ENCODE measurements at places on chromosomes 12 and 14.

DNA sequence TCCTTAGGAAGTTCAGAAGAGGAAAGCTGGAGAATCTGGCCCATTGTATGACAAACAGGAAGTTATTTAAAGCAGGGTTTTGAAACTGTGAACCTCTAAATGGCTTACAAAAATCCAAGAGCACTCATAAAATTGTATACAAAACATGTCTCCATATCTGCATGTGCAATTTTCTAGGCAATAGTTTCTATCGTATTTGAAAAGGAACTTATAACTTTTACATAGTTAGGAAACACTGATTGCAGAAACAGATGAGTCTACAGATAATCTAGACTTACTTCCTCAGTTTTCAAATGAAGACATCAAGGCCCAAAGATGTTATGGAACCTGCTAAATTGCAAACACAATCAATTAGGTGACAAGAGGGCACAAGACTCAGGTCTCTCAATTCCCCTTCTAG, 53.3 kb upstream of the ETV6 start:
- DNase-seq: no peak

- DNase-seq: no peak
Measured at GRCh38 chr12:27096420-27096819, 14.0 kb upstream of the C12orf71 start.

DNA sequence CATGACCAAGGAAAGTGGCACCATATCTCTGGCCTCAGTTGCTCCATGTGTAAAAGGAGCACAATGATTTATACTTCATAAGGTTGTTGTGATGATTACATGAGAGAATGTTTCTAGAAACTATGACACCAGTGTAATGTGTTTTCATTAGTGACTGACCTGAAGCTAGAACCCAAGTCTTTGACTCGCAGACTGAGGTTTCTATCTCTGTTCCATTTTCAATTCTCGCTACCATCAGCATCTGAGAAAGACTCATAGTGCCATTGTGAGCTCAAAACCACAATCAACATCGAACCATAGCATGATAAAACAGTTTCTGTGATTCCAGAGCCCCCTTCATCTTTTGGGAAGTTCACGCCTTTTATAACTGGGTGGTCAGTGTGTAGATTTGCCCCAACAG, 53.8 kb downstream of the STAB2 start:
- no peak for DNase-seq

DNA sequence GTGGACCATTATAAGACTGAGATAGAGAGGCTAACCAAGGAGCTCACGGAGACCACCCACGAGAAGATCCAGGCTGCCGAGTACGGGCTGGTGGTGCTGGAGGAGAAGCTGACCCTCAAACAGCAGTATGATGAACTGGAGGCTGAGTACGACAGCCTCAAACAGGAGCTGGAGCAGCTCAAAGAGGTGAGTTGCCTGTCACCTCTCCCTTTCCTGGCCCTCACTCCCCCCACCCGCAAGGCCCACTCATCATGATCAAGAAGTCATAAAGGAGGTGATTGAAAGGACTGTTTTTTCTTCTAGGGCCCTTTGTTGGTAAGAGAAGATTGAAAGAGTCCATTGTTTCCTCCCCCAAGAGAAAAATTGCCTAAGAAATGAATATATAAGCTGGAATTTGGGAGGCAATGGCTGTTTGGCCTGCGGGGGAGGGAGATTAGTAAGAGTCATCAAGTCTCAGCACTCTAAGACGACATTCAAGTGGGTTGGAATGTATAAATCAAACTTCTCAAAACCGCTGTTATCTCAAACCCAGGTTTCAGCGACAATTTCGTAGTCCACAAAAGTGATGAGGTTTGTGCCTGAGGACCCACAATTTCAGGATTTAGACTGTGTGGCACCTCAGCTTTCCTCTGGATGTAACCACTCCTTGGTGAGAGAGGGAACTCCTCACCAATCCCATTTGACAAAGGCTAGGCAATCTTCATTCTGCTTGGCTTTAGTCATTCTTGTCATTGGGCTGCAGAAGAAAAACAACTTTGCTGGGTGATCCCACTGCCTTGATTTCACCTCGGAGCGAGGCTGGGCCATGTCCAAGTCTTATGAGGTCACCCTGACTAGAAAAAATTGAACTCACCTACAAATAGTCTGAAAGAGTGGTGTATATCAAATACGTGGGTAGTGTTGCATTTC, 966 bp downstream of the BICD1 start:
- DNase-seq: no peak

DNA sequence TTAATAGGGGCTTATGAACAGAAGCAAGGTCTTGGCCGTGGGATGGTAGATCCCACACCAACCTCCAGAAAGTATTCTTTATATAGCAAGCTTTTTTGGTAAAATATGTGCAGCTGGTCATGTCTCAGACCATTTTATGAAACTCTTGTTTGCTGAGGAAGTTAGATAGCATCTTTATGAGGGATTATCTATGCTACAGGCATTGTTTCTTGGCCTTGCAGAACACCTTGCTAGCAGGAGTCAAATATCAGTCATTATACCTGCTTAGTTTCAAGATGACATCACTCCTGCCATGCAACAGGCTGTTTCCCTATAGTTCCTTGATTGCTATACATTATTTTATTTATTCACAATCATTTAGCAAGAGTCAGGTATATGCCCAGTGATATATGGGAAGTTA, 84.8 kb upstream of the LRFN5 start:
- DNase-seq: no peak

DNA sequence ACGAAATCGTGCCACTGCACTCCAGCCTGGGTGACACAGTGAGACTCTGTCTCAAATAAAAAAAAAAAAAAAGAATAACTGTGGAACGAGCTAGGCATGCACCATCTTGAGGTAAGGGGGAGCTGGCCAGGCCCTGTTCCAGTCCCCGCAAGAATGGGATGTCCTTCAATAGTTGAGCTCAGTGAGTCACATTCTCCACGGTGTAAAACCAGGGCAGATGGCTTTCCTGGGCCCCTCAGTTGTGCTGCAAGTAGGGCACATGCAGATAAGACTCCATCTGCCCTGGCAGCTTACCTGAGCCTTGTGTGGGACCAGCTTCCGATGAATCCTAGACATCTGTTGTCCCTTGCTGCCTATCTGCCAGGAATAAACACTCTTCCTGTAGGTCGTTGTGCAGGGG, 312.1 kb downstream of the VRK1 start:
- DNase-seq: no peak

DNA sequence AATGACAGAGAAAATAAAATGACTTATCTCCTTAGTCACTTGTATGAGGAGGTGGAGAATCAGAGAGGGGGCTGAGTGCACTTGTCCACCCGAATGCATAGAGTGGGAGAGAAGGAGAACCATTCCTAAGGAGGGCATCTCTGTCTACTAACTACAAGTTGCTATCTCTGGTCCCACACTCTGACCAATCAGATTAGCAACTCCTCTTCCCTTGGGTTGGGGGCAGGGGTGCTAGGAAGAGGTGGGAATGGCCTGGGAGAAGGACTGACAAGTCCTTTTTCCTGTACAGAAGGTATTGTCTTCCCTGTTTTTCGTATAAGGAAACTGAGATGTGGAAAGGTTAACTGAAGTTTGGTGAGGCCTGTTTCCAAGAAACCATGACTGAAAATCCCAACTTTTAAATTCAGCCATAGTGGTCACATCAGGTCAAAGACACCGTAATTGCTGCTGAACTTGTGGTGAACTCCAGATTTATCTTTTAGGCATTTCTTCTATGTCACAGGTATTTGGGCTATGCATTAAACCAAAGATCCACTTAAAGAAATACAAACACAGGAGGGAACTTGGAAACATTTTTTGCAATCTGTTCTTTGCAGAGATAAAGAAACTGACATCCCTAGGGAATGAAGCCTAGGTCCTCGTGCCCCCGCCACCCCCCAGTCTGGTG, 207.8 kb downstream of the CRADD start:
- no peak for DNase-seq

DNA sequence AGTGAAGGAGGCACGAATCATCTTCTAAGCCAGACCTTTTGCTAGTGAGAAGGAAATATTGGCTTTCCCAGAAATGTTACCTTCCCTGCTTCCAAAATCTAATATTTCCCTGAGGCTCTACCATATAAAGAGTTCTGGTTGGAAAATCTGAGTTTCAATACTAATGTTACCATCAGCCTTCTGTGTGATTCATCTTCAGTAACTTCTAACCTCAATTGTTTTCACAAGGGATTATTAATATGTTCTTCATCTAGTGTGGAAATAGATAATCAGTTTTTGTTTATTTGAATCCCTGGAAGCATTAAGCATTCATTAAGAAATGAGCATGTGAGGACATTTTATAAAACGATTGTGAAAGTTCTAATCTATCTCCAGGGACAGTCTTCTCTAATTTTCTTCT, 720.9 kb downstream of the AACS start:
- no peak for DNase-seq

DNA sequence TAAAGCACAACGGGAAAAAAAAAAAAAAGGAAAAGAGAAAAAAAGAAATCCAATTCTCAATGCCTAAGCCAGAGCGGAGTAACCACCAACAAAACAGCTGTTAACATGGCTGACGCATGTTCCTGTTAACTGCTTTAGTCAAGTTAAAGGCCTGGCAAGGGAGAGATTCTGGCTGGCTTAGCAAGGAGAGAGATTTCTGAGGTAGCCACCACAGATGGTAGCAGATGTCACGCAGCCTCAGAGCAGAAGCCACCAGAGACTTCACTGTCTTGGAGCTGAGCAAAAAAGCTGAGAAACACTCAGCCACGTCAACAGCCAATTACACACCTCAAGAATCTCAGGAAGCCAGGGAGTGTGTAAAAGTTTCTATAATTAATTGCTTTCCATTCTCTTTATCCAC, 87.1 kb downstream of the TMCC3 start:
- no peak for DNase-seq

DNA sequence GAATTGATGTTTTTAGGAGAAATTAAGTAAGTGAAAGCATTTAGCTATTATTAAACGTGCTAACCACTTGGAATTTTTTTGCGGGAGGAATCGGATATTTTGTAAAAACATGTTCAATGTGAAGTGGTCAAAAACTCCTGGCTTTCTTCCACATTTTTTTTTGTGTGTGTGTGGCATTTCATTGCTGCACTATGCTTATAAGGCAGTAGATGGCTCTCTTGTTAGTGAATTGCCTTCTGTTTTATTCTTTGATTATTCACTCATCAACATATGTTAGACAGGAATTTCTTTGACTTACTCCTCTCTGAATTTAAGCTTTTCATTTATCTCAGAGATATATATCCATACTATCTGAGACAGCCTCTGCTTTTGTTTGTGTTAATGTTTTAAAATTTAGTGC, 71.3 kb downstream of the DERA start:
- DNase-seq: no peak

- DNase-seq: no peak
Measured at GRCh38 chr12:92432724-92433441, 269.9 kb upstream of the PLEKHG7 start.

GRCh38 chr14:100530270-100531072, 56.7 kb downstream of the BEGAIN start:
- DNase-seq: no peak

DNA sequence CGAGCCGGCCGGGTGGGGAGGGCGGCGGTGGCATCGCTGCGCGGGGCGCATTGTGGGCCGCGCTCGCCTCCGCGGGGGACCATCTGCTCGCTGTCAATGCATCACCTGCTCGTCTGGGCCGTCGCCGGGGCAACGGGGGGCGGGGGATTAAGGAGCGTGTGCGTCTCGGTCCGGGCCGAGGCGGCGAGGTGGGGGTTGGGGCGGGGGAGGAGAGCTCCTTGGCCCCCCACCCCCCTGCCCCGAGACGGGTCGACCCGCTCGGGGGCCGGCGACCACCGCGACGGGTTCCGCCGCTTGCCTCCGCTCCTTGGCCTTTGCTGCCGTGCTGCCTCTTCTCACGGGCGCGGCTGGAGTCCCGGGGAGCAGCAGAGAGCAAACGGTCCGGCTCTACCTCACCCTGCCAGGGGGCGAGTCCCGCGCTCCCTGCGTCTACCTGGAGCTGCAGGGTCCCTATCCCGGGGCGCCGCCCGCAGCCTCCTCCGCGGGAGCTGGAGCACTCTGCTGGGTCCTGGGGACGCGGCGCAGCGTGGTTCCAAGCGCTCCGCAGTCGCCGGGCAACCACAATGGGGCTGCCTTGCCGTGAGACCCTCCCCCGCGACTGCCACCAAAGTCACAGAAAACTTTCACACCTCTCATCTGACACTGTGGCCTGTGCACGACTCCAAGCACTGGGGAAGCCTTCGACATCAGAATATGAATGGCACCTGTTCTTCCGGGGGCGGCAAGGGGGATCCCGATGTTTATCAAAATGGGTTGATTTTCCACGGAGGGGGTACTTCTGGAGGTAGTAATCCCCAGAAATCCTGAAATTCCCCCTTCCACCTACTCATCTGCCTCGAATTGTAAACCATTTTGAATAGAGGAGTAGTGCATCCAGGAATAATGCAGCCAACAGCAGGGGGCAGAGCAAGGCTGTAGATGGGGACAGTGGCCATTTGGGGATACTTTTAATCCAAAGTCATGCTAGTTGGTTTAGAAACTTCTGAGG, at the start of gene C12orf42:
C12orf42 (minus strand) TSS at position 500 of the 988 bp plus-strand sequence. CDS start 17,542 bp downstream, outside the sequence.
- DNase-seq: no peak

DNA sequence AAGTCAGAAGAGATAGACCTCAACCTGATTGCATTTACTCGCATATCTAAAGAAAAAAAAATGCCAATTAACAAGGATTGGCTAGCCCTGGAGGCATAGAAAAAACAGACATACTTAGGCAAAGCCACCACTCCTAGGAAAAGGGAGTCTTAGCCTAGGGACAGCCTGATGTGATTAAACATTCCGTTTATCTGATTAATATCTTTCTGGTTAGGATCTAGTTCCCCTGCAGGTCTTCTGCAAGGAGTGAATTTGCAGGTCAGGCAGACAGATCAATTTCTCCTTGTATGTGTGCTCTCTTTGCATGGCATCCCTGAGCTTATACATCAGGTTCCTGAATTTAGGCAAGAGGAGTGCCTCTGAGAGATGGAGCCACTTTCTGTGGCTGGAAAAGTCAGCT, 70.5 kb downstream of the ESRRB start:
- no peak for DNase-seq

DNA sequence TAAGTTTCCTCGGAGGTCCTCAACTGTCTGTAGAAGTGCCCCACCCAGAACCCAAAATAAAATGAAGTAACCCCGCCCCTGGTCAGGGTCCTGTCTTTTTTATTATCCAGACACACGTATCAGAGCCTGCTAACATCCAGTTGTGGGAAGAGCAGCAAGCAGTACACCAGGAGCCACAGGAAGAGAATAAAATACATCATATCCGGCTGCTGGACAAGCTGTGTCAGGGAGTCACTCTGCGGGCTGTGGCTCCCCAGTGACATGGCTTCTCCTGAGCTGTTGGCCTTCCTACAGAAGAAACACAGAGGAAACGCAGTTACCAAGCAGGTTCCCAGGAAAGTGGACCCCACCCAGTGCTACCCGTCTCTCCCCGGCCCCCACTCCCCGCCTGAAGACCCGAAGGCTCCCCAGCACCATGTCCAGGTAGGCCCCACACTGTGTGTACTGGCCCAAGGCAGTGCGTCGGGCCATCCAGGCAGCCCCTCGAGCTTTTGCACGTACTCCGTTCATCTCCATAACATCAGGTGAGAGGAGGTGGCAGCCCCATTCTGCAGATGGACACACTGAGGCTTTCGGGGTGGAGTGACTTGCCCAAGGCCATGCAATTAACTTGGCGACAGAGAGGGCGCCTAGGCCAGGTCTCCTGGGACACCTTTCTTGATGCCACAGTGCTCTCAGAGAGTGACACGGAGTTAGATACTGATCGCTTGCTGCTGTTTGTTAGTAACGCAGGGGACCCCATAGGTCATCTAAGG, 34.3 kb upstream of the DICER1 start:
- no peak for DNase-seq
